Mucosa of gallbladder (tissue), 1 donor: ENCODE measurements at places on chromosomes 5 and 9. TPM values are rescaled to one million over a fixed set of nuclear protein-coding genes. Genes with fewer than 3 reads are reported as not detected.

The PSD2 gene
- 0.23 TPM for total RNA-seq

DNA sequence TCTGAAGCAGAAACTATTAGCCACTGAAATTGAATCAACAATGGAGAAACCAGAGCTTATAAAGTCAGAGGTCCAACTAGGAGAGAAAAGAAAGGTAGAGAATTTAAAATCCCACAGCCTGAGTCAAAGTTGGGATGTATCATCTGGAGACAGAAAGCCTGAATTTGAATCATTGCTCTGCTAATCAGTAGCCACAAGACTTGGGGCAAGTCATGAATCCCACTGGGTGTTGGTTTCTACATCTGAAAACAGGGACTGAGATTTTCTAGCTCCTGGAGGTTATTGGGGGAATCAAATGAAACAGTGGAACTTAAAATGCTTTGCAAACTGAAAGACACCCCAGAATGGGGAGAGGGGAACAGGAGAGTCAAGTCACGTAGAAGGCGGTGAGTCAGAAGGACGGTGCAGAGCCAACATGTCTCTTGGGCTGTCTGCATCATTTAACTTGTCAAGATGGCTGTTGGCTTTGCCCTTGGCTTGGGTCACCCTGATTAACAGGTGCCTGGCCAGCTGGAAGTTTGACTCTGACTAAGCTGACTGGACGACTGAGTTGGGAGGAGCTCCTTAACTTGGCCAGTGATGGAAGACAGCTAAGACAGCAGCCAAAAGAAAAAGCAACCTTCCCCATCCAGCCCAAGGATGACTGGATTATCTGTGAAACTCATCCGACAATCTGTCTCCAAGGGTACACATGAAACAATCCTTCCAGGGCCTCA, 60.6 kb upstream of the ADRA1B start:
- DNase-seq = no peak

The LAMC3 gene
- total RNA-seq = 14.2 TPM

GRCh38 chr5:72812488-72812887, 4.0 kb upstream of the TNPO1 start:
- no peak for DNase-seq

- no peak for DNase-seq
Observed at GRCh38 chr9:35341021-35341420, 148.9 kb upstream of the RUSC2 start.
